ENCODE measurements at places on chromosomes 6 and 20. TPM values are rescaled to one million over a fixed set of nuclear protein-coding genes. Genes with fewer than 3 reads are reported as not detected.

DNA sequence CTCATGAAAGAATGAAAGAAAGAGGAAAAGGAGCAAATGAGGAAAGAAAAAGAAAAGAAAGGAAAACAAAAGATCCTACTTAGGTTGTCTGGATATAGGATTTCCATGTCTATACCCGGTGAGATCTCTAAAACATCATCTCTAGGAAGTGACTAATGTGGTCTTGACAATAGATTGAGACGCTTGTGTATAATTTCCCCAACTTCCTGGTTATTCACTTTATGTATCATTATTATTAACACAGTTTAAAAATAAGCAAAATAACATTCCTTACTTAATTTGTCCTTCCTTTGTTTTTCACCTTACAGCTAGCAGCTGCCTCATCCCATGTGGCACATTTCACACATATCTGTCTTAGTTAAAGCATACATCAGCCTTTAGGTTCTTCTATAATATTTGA lies 27.0 kb downstream of the LAMA4 start:
- DNase-seq: no peak
- H3K27me3 ChIP-seq: peaks cover 5% of the 10 kb centered on the region
- H3K27ac ChIP-seq: no peak overlapping the region
- no peak overlapping the region for H3K4me3 ChIP-seq

DNA sequence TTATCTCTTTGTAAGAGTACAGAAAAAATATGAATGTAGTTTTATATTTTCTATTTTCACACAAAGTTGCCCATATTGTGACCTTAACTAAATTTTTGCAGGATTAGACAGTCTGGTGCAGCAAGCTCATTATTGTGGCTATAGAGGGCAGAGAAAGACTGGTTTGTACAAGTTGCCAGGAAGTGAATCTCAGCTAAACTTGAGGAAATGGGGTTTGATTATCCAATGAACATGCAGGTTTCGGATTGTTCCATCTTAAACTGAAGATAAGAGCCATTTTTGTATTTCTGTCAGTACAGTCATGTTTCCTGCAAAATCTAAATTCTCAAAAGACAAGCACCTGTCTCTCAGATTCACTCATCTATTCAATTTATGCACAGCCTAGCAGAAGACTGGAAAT lies 390.9 kb downstream of the MMUT start:
- H3K36me3 ChIP-seq: no peaks in the 10 kb centered on the region
- no peaks in the 10 kb centered on the region for H3K4me1 ChIP-seq
- no peaks in the 10 kb centered on the region for H3K27me3 ChIP-seq
- no peak for DNase-seq

- peak within 1 kb of the TSS; percentile 99 for H3K4me3 ChIP-seq
- H3K4me1 ChIP-seq: peaks cover 28% of the 10 kb centered on the region
- peak; percentile 96 for DNase-seq
- no peaks in the 10 kb centered on the region for H3K27me3 ChIP-seq
Observed at GRCh38 chr6:138773177-138774091, at the start of gene CCDC28A. Gene CCDC28A, plus strand, starts transcription at chr6:138773769. Its CDS starts 2,352 bp downstream, at chr6:138776121.

DNA sequence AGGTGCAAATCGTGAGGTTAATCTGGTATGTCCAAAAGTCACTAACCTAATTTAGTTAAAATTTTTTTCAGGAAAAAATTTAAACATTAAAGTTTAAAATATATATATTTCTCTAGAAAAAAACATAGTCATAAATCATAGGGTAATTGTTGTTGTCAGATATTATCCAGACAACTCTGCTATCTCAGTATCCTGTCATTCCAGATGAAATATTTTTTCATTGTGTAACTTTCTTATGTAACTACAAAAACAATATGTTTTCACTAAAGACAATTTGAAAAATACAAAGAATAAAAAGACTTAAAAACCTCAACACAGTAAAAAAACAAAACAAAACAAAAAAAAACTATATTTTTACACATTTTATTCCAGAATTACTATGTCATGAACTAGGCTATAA lies 57.6 kb downstream of the TENT5A start:
- DNase-seq: no peak
- H3K27me3 ChIP-seq: no peaks in the 10 kb centered on the region
- no peaks in the 10 kb centered on the region for H3K36me3 ChIP-seq
- no peaks in the 10 kb centered on the region for H3K4me1 ChIP-seq

- no peak for DNase-seq
- H3K27ac ChIP-seq: no peak overlapping the region
- peaks cover 21% of the 10 kb centered on the region for H3K4me1 ChIP-seq
- no peak overlapping the region for H3K4me3 ChIP-seq
- H3K27me3 ChIP-seq: no peaks in the 10 kb centered on the region
Observed at GRCh38 chr20:35856866-35857265, 85.1 kb downstream of the PHF20 start.

DNA sequence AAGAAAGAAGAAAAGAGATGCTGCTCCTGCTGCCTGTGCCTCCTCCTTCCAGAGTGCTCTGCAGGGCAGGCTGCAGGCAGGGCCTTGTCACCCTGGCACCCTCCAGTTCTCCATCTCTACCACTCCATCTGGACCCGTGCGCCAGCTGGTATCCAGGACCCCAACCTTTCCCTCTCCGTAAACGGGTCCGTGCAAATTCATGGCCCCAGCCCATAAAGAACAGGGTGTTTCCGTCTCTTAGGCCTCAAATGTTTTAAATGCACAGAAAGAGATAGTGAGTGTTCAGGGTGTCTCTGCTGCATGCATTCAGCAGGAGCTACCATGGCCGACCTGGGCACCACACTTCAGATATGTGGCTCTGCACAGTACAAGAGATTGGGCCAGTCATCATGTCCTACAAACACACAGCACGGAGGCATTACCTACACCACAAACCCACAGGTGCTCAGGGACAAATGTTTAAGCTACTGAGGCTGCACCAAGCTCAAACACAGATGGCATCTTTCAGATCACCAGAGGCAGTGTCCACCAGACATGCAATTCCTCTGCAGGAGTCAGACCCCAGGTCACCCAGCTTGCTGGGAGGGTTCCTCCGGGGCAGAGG lies 258.1 kb downstream of the DLL1 start:
- H3K4me1 ChIP-seq: no peaks in the 10 kb centered on the region
- H3K27me3 ChIP-seq: no peaks in the 10 kb centered on the region
- no peak overlapping the region for H3K27ac ChIP-seq
- H3K4me3 ChIP-seq: no peak overlapping the region
- H3K36me3 ChIP-seq: no peaks in the 10 kb centered on the region
- DNase-seq: no peak

DNA sequence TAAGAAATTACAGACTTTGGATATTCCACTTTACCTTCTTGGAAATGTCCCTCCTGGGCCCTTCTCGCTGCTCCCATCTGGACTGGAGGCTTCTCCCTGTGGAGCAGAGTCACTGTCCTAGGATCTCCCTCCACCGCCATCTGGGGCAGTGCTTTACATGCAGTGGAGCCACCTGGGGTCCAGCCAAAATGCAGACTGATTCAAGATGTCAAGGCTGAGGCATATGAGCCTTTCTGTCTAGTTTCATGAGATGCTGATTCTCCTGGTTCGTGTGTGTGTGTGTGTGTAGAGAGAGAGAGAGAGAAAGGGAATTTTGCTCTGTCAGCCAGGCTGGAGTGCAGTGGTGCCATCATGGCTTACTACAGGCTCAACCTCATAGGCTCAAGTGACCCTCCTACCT lies 14.9 kb downstream of the MICA start:
- no peak overlapping the region for H3K4me3 ChIP-seq
- DNase-seq: no peak
- peaks cover 41% of the 10 kb centered on the region for H3K36me3 ChIP-seq
- peaks cover 1% of the 10 kb centered on the region for H3K4me1 ChIP-seq
- no peaks in the 10 kb centered on the region for H3K27me3 ChIP-seq
- H3K27ac ChIP-seq: peak overlapping the region; percentile 32

GRCh38 chr6:6196762-6197161 lies 123.7 kb downstream of the F13A1 start:
- H3K27me3 ChIP-seq: peaks cover 28% of the 10 kb centered on the region
- H3K4me3 ChIP-seq: no peak overlapping the region
- DNase-seq: no peak
- no peaks in the 10 kb centered on the region for H3K36me3 ChIP-seq

Gene EMILIN3
- total RNA-seq: not detected

Gene GCNT2
- 2.7 TPM for total RNA-seq

Gene GPX6
- not detected for total RNA-seq

All from activated CD8-positive, alpha-beta T cell treated with anti-CD3 and anti-CD28 coated beads for 36 hours (primary cell).